ENCODE measurements at places on chromosomes 2 and 18. TPM values are rescaled to one million over a fixed set of nuclear protein-coding genes. Genes with fewer than 3 reads are reported as not detected.

The RNF125 gene
- 7.7 TPM for polyA plus RNA-seq

The GAL3ST2 gene
- polyA plus RNA-seq: 0.10 TPM

The WDR33 gene
- 17.2 TPM for polyA plus RNA-seq

The AQP12A gene
- polyA plus RNA-seq: not detected

The EFHD1 gene
- polyA plus RNA-seq: not detected

The GRHL1 gene
- 0.25 TPM for polyA plus RNA-seq

The CNTNAP5 gene
- polyA plus RNA-seq: not detected

The SCN9A gene
- polyA plus RNA-seq: 0.04 TPM

The CHST9 gene
- not detected for polyA plus RNA-seq

The IL1RL2 gene
- not detected for polyA plus RNA-seq

The ASPRV1 gene
- 1.1 TPM for polyA plus RNA-seq

The MROH2A gene
- not detected for polyA plus RNA-seq

Measured in B cell (primary cell).